Choroid plexus epithelial cell (primary cell): ENCODE measurements at places on chromosomes 4 and X.

DNA sequence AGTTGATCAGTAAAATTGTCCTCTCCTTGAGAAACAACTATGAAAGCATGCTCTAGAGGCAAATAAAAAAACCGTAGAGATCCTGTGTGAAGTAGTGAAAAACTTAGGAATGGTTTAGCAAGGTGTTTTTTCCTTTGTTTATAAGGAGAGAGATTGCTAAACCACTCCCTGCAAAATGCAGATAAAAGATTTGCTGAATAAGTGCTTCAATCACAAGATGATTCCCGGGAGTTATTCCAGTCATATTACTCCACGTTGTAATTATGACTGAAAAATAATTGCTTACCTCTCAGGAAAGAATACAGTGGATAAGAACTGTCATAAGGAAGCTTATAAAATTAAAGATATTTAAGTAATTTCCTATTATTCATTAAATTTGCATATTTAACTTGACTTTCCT is 2.8 kb downstream of the GK start:
- no peak for DNase-seq

GRCh38 chrX:11781133-11781532 is 23.1 kb downstream of the MSL3 start:
- no peak for DNase-seq

DNA sequence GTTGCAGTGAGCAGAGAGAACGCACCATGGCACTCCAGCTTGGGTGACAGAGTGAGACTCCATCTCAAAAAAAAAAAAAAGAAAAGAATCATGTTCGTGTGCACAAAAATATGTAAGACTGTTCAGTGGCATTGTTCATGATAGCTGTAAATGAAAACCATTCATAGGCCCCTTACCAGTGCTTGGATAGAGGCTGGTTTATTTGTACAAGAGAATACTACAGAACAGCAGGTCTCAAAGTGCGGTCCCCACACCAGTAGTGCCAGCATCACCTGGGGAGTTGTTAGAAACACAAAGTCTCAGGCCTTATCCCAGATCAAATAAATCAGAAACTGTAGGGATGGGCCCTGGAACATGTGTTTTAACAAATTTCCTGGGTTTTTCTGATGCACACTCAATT is 12.7 kb upstream of the MRFAP1 start:
- DNase-seq = no peak

- no peak for DNase-seq
Measured at GRCh38 chrX:53256446-53257041, 24.8 kb downstream of the IQSEC2 start.

DNA sequence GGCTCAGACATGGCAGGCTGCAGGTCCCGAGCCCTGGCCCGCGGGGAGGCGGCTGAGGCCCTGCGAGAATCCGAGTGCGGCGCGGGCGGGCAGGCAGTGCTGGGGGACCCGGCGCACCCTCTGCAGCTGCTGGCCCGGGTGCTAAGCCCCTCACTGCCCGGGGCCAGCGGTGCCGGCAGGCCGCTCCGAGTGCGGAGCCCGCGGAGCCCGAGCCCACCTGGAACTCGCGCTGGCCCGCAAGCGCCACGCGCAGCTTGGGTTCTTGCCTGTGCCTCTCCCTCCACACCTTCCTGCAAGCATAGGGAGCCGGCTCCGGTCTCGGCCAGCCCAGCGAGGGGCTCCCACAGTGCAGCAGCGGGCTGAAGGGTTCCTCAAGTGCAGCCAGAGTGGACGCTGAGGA is 97.5 kb downstream of the QDPR start:
- DNase-seq = no peak

GRCh38 chrX:109268340-109268739 is 213.5 kb downstream of the GUCY2F start:
- DNase-seq = no peak

- DNase-seq = no peak
Measured at GRCh38 chr4:2175990-2176698, 65.8 kb downstream of the HAUS3 start.

DNA sequence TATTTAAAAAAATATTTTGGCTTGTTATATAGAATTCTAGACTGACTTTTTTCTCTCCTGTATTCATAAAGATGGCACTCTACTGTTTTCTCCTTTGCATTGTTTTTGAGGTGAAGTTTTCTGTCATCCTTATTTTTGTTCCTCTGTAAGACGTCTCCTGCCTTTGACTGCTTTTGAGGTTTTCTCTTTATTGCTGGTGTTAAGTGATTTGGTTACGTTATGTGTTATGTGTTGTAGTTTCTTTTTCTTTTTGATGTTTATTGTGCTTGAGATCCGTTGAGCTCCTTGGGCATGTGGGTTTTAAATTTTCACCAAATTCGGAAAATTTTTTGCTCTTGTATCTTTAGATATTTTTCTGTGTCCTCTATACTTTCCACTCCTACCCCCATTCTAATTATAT is 50.0 kb downstream of the KDM6A start:
- no peak for DNase-seq

GRCh38 chr4:34194585-34194984 is 2049.7 kb downstream of the ARAP2 start:
- DNase-seq = no peak

DNA sequence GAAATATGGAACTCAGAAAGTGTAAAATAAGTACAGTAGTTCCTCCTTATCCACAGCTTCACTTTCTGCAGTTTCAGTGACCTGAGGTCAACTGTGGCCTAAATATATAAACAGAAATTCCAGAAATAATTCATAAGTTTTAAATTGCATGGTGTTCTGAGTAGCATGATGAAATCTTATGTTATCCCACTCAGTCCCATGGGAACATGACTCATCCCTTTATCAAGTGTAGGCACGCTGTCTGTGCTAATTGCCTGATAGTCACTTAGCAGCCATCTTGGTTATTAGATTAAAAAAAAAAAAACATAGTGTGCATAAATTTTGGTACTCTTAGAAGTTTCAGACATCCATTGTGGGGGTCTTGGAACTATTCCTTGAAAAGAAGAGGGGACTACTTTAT is 983.4 kb upstream of the ADGRL3 start:
- peak; percentile 86 for DNase-seq

- DNase-seq = peak; percentile 2
Measured at GRCh38 chr4:80592950-80593349, 257.4 kb downstream of the CFAP299 start.

GRCh38 chr4:185869427-185869826 is 57.4 kb upstream of the SORBS2 start:
- DNase-seq = no peak

DNA sequence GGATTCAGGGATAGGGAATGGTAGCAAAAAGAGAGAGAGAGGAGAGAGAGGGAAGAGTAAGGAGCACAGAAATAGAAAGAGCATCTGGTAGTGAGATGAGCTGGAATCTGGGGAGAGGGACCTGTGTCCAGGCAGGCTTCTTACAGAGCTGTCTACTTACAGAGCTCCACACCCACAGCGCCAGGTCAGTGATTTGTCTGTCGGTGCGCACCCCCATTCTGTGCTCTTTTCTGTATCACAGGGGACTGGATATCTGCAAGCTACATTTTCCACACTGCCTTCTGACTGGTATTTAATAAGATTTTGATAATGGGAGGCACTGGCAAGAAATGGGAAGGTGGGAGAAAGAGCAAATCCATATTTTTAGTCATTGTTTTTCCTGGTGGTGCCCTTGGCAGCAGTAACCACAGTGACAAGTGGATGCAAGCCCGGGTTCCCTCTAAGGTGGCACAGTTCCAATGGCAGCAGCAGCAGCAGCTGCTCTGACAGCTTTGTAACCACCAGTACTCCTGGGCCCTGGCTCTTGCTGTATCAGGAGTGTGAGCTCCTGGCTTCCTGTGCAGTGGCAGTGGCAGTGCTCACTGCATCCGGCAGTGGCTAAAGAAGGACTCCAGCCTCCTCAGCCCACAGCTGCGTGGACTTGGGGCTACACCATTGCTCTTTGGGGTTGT is 300.5 kb downstream of the TRIML1 start:
- no peak for DNase-seq

GRCh38 chr4:6939761-6940743 is 30.4 kb downstream of the TBC1D14 start:
- DNase-seq = no peak

DNA sequence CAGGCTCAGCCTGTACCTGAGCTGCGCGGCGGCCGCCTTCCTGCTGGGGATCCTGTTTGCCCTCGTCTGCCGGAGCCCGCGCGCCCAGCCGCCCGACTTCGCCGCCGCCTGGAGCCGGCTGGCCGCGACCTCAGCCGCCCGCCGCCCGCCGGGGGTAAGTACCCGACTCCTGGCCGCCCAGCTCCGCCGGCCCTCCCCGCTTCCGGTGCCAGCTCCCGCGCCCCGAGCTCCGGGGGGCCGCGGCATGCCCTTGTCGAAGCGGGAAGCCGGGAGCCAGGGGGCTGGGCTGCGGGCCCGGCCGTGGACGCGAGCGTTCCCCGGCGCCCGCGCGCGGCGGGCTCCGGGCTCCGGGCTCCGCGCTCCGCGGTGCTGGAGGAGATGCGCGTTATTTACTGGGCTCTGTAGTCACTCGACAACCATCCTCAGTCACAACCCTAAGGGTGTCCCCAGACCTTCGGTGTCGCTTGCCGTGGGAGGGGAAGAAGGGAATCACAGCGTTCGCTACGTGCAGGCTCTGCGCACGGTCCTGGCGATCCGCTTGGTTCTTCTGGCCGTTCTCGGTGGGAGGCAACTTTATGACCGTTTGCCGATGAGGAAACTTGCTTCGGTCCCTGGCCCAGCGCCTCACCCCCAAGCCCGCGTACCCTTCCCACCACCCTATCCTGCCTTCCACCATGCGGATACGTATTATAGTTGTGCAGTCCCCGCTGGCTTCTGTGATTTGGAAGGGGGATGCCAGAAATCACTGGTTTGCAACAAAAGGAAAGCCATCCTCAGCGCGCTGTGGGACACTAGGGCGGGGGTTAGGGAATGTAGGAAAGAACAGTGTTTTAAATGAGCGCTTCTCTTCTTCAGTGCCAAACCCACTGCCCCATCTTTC is 944 bp downstream of the SNX25 start:
- peak; percentile 65 for DNase-seq

GRCh38 chr4:80239480-80240150 is 26.8 kb upstream of the FGF5 start:
- DNase-seq = no peak

- no peak for DNase-seq
Measured at GRCh38 chr4:81376720-81377119, 95.0 kb downstream of the RASGEF1B start.

DNA sequence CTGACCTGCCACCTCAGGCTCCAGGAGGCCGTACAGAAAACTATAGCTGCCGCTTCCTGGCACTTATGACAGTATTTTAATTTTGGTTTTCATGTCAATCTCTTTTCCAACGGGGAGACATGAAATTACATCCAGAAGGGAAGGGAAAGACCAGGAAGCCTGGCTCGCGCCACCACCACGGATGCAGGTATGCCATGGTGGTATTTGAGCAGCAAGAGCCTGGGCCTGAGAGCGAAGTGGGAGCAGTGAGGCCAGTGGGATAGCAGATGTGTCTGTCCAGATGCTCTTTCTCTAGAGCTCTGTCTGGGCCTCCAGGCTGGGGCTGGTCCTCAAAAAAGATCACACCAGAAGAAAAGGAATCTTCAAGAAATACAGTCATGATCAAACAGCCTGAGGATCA is 82.5 kb upstream of the CPEB2 start:
- no peak for DNase-seq

- peak; percentile 1 for DNase-seq
Measured at GRCh38 chr4:30269850-30270249, 450.3 kb upstream of the PCDH7 start.

DNA sequence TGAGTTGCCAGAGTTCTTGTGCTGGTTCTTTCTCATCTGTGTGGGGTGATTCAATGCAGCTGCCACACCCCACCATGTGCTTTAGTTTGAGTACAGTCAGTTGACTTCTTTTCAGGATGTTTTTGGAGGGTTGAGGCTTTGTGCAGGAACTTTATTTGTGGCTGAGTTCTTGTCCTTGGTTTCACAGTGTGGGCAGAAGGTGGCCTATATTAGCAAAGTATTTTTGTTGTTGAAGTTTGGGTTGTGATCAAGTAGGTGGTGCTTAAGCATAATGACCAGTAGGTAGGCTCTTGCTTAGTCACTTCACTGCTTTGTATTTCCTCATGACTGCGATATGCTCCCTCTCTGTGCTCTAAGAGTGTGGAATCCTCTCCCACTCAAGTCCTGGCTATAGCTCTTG is 80.3 kb downstream of the ARHGAP24 start:
- DNase-seq = peak; percentile 36

DNA sequence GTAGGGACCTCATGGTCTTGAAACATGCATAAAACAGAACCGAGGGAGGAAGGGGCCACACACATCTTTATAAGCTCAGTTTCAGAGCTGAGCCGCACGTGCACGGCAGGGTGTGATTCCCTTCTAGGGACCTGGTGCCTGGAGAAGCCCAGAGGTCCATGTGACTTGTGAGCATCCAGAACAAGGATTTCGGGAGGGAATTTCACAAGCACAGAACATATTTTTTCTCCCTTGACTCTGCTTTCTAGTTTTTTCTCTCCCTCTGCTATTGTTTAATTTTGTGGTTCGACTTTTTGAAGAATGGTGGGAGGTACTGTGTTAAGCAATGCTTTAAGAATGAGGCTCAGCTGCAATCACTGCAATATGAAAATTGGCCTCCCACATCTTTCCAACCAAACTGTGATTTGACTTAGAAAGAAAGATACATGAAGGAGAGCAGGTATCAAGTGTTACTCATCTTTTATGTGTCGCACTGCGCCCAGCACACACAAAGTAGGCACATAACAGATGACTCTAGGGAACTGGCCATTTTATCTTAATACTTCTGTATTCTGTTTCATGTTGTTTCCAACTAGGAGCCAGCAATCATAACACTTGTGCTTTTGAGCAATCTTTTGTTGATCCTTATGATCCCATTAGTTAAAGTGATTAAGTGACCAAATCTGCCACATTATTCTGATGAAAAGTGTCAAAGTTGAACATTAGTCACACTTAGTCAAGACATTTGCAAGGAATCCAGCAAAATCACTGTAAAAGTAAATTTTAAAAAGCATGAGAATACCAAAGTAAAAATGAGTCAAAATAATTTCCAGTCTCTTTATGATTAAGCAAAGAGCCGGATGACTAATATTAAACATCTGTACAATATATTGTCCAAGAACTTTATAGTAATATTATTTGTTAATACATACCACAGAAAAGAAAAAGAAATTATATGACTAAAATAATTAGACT is 86.4 kb downstream of the SHISA3 start:
- DNase-seq = no peak

DNA sequence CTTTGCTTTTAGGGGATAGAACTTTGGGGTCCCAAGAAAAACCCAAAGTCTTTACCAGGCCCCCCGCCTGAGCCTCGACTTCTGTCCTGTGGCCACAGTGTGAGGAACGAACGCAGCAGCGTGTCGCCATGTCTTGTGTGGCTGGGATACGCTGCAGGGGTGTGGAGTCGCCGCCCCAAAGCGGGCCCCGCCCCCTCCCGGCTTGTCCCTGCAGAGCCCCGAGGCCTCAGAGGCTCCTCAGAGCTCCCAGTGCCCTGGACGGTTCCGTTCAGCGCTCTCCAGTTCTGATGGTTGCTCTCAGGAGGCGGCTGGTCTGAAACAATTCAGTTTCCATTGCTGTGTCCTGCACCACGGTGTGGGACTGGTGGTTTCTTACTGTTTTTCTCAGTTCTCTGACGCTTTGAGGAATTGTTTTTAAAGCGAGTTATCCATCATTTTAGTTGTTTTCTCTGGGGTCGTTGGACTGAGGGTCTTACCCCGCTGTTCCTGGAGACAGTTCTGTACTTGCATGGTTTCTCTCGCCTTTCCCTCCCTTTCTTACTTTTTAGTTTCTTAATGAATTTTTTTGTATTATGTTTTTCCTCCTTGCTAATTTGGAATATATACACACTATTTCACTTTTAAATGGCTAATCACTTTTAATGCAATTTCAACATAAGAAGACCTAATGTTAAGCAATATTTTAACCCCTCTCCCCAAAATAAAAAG is 1.6 kb upstream of the IDUA start:
- DNase-seq = peak; percentile 29
